ENCODE measurements at places on chromosomes 5 and 9.

- DNase-seq: no peak
Observed at GRCh38 chr9:90861826-90862740, 60.5 kb downstream of the SYK start.

GRCh38 chr5:81751836-81752643, 1.1 kb upstream of the SSBP2 start:
- no peak for DNase-seq

- DNase-seq: peak; percentile 62
Observed at GRCh38 chr5:32909207-32909606, 198.1 kb downstream of the NPR3 start.

DNA sequence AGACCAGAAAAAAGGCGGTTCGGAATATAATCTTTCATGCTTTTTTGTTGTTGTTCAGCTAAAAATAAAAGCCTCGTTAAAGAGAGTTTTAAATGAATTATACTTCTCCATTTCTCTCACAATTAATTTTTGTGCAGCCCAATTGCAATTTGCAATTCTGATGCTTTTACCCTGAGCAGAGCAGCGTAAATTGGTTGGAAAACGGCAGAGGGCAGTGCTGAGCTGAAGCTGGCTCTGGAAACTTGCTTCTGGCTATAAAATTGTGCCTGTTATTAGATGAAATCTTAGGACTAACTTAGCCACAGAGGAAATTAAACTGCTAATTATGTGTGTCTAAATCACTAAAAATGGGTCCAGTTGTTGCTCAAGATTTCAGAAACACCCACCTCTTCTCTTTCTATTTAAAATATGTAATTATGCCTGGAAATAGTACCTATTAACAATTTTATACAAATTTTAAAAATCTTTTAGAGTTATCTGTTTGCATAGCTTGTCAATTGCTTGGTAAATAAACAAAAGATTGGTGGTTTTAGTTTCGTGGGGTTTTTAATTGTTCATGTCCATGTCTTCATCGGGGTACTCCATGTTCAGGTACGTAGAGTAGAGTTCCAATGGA, 441.8 kb upstream of the TLE4 start:
- DNase-seq: peak; percentile 37

DNA sequence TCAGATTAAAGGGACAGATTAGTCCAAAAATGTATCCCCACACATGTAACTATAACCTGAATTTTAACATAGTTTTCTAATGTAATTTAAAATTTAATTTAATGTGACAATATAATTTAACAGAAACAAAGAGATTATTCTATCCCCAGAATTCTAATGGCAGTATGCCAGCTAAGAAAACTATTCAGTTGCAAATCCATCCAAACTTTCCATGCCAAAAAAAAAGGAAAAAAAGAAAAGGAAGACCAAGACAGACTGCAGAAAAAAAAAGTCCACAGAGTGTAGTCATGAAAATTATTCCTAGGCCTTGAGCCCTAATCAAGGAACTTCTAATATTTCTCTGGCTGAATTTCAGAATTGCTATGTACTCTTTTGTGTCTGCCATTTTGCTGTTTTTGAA, 217.6 kb downstream of the CDH18 start:
- DNase-seq: no peak

Measured in fibroblast of skin of left quadriceps (primary cell).